ENCODE measurements at places on chromosomes 7 and 10.

DNA sequence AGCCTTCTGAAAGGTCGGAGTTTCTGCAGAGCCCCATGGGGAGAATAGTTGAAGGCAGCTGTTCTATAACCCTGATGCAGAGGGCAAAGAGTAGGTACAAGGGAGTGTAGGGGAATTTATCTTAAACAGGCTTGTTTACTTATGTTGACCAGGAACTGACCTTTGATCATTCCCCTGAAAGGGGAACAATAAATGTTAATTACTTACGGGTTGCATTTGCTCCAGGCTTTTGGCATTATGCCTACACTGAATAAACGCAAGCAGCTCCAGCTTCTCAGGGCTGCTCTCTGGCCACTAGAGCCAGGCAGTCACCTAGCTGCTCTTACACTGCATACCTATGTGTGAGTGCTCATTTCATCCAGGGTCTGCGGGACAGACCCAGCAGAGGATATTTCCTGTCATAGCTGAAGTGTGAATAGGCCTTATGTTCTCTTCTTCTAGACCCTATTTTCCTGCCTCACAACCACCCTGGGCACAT, 26.9 kb upstream of the ABCA13 start:
- no peak for DNase-seq

- DNase-seq, result no peak
Observed at GRCh38 chr10:132120734-132121510, 55.2 kb downstream of the JAKMIP3 start.

DNA sequence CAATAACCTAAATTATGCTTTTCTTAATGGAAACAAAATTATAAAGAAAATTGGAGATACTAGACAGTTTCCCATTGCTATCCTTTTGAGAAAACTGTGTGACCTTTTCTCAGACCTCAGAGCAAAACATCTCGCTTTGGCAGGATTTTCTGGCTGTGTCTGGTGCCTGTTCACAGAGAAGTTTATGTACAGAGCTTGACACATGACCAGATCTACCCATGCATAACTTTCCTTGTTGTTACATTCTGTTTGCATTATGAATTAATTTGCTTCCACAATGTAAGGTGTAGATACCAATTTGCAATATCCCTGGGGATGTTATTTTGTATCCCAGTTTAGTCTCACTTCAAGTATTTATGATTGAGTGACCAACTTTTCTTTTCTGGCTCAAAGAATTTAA, 565.0 kb downstream of the XPNPEP1 start:
- DNase-seq, result no peak

GRCh38 chr10:68899186-68899745, 1.8 kb upstream of the DDX50 start:
- no peak for DNase-seq

DNA sequence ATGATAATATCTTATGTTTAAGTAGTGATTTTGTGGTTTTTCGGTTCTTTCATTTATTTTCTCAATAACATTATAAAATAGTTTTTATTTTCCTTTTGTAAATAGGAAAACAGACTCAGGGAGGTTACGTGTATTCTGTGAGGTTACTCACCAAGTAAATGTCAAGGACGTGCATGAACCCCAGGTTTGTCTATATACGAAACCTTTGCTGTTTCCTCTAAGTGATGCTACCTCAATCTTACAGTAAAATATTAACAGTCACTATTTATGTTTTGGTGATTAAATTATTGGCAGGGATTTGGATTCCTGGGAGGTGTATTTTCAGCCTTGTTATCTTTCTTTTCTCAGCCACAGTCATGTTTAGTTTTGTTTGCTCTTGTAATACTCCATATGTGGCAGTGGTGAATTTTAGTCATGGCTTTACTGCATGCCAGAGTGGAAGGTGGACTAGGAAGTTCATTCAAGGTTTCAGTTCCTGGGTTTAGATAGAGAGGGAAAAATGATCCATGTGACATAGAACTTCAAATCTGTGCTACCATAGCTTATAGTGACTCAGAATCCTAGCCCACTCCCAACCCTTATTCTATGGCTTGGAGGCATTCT, 139.9 kb downstream of the ARL4A start:
- DNase-seq, result peak; percentile 2

- no peak for DNase-seq
Observed at GRCh38 chr7:85000735-85001350, 186.0 kb downstream of the SEMA3D start.

DNA sequence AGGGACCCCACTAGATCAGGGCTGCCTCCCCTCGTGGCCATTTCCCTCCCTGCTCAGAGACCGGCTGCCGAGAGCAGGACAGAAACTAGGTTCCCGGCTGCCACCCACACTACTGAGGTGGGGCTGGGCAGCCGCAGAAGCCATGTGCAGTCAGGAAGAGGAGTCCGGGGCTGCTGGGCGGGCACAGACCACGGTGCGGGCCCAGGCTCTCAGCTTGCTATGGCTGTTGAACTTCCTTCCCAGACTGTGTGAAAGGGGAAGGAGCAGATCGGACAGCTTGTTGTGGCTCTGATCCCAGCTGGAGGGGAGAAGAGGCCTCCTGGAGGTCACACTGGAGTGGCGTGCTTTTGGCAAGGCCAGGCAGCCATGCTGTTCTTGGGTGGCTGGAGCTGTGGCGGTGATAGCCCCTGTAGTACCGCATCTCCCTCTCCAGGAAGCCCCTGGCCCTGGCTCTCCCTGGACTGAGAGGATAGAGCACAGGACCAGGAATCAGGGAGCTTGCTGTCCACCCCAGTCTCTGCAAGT, 56.8 kb downstream of the HK1 start:
- DNase-seq, result peak; percentile 61
